Cerebellar cortex (tissue), 1 donor: ENCODE measurements at places on chromosomes 1 and 21.

GRCh38 chr1:200706111-200706814 is 32.4 kb upstream of the CAMSAP2 start:
- peak; percentile 28 for DNase-seq

GRCh38 chr1:91572044-91572443 is 71.4 kb downstream of the CDC7 start:
- no peak for DNase-seq

GRCh38 chr1:183891158-183891856 is 86.4 kb downstream of the RGL1 start:
- DNase-seq, result no peak

DNA sequence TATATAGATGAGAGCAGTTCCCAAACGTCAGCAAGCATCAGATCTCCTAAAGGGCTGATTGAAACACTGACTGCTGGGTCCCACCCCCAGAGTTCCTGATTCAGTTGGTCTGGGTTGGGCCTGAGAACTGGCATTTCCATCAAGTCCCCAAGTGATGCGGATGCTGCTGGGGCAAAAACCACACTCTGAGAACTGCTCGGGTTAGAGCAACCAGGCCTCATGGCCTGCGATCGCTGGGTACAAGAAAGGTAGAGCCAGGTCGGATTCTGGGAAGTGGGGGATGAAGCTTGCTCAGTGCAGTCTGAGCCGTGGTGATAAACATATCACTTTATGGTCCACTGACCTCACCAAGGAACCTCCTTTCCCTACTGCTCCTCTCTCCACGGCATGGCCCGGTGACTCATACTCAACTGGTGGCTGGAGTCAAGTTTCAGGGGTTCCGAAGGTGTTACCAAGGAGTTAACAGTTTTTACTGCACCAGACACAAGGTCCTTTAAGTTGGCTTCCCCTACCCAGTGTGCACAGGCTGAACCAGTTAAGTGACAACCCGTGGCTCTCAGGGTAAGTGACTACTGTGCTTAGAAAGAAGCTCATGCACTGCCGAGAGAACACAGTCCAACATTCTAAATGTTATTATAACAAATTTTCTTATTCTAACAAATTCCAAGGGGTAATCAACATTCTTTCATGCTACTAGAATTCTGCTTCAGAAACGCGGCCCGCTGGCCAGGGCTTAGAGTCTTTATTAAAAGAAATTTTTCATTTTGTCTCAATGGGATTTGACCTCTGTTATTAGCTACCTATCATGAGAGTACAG is 153.5 kb downstream of the TGFBR3 start:
- DNase-seq, result peak; percentile 11

- no peak for DNase-seq
Measured at GRCh38 chr21:43874085-43874805, 9.2 kb downstream of the AGPAT3 start.

DNA sequence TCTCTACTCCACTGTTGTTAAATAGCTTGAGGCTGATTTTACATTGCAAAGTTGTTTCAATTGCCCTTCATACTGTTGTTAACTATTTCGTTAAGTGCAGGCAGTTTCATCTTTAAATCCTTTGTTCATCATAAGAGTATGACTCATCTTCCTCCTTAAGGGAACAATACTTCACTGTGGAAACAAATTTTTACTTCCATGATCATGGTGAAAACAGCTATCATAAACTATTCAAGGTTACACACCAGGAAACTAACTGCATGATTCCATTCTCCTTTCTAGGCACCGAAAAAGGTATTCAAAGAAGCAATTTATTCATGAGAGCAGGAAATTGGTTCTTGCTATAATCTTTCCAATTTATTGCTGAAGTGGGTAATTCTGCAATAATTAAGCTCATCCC is 593.2 kb downstream of the LRRIQ3 start:
- DNase-seq, result no peak

GRCh38 chr1:159869173-159869572 is 6.7 kb upstream of the VSIG8 start:
- no peak for DNase-seq

- no peak for DNase-seq
Measured at GRCh38 chr1:226119169-226119568, 56.7 kb downstream of the H3-3A start.

DNA sequence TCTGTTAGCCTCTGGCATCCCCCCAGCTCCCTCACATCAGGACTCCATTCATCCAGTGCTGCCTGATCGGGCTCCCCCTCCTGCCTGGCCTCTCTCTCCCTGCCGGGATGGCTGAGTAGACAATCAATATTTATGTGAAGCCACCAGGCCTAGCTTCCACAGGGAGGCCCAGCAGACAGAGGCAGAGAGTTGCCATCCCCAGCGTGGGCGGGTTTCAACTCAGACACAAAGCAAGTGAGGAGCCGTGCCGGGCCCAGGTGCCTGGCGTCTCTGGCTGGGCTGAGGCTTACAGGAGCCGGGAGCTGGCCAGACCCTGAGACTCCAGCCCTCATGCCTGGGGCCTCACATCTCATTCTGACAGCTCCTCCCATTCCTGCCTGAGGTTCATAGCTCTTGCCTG is 34.5 kb upstream of the ATP2B4 start:
- peak; percentile 5 for DNase-seq

GRCh38 chr1:205512059-205513045 is 7.9 kb downstream of the CDK18 start:
- no peak for DNase-seq

DNA sequence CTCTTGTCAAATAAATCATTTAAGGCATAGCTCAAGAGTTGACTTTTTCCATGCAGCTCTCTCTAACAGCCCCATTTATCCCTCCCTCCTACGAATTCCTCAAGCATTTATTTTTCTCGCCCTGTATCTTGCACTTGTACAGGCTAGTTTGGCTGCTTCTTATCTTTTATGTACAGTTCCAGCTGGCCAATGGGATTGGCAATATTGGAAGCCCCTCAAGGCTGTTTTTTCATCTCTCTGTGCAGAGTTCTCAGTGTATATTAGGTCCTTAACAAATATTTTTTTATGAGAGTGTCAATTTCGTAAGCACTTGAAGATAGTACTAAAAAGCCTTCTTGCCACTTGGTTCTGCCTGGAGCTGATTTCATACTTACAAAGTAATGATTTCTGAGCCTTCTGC is 356.0 kb downstream of the ST6GALNAC3 start:
- DNase-seq, result no peak

GRCh38 chr1:169260478-169261151 is 107.0 kb downstream of the NME7 start:
- DNase-seq, result no peak

DNA sequence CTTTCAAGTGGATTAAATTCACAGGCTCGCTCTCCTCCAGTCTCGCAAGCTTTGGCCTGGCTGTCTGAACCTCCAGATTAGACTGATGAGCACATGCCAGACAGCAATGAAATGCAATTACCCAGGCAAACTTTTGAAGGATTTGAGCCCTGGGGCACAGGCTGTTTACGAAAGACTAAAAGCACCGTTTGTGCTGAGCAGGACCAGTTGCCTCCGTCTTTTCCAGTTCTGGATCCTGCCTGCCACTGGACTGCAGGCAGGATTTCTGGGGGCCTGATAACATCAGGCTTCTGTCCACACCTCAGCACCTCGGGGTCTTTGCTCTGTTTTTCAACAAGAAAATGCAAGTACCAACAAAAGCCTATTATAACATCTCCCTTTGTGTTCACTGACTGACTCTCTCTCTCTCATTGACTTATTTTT is 145.7 kb downstream of the CLIC6 start:
- DNase-seq, result no peak

DNA sequence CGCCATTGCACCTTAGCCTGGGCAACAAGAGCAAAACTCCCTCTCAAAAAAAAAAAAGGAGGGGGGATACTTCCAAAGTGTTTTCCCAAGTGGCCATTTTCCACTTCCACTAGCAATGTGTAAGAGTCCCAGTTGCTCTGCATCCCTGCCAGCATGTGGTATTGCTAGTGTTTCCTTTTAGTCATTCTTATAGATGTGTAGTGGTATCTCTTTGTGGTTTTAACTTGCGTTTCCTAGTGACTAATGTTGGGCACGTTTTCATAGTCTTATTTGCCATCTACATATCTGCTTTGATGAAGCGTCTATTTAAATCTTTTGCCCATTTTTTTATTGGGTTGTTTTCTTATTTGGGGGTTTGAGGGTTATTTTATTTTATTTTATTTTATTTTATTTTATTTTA is 31.1 kb downstream of the INAVA start:
- no peak for DNase-seq

- DNase-seq, result peak; percentile 27
Measured at GRCh38 chr1:204107892-204108291, 35.0 kb downstream of the SOX13 start.

DNA sequence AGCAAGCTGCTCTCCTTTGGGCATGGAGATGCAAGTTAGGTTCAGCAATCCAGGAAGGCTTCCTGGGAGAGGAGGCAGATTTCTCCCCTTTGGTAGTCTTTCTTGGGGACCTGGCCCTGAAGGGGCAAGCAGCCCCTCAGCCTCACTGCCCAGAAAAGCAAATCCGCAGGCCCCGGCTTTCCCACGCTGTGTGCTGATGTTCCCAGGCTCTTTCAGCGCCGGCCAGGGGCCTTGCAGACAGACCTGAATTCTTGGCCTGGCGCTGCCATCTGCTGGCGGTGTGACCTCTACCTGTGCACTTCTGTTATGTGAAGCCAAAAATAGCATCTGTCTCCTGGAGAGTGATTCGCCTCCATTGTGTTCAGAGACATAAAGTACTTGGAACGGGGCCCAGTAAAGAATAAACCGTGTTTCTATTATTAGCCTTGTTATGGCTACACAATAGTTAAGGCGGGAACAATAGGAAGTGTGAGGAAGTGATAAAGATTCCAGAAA is 64.8 kb downstream of the ALPL start:
- DNase-seq, result peak; percentile 95

GRCh38 chr1:18649693-18650370 is 19.2 kb downstream of the PAX7 start:
- no peak for DNase-seq

DNA sequence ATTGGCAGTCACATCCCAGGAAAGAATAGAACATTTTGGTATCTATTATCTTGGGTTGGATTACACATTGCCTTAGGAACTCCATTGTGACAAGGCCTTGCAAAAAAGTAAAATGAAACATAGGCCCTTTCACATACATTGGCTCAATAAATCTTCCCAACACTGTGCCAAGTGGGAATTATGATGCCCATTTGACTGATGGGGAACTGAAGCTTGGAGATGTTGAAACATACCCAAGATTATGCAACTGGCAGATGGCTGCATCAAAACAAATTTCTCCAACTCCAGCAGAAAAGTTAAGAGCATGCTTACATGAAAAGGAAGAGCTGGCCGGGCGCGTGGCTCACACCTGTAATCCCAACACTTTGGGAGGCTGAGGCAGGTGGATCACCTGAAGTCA is 26.9 kb downstream of the PLEKHO1 start:
- peak; percentile 61 for DNase-seq

GRCh38 chr1:77031106-77031662 is 163.9 kb downstream of the ST6GALNAC5 start:
- DNase-seq, result no peak

DNA sequence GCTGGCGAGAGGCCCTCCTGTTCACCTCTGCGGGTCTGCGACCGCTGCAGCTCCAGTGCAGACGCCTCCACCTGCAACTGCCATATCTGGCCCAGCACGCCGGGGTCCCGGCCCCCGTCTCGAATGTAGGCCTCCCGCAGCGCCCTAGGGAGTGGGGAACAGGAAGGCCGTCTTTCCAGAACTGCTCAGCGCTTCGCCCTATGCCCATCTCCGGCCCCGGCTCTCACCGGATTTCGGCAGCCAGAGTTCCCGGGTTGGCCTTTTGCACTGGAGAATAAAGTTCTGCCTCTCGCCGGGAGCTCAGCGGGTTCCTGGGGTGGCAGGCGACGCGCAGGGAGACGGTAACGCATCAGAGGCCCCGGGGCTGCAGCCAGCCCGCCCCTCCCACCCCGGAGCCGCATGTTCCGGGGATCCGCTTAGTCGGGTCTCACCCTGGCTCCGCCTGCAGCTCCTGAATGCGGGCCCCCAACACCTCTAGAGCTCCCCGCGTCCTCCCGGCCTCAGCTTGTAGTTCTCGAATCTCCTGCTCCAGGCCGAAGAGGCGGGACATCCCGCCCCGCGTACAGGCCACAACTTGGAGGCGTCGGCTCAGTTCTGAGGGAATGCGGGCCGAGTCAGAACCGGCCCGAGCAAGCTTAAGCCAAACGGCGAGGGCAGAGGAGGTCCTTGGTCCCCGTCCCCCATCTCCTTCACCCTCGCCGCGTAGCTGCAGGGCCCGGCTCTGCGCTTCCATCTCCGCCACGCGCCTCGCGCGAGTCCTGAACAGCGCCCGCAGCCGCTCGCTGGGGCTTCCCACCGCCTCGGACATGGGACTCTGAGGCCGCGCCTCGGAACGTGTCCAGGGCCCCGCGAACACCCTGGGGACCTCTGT is 1.1 kb downstream of the CCDC17 start:
- DNase-seq, result no peak

DNA sequence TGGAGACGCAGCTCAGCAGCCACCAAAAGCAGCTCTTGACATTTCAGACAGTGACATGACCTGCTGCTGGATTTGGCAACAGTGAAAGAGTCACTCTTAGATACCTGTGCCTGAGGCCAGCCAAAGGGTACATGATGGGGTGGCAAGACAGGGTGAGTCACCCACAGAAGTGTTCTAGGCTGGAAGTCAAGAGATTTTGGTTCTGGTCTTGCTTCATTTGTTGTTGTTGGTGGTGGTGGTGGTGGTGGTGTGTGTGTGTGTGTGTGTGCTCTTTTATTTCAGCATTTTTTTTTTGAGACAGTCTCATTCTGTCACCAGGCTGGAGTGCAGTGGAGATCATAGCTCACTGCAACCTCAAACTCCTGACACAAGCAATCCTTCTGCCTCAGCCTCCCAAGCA is 25.8 kb downstream of the SHISAL2A start:
- no peak for DNase-seq

DNA sequence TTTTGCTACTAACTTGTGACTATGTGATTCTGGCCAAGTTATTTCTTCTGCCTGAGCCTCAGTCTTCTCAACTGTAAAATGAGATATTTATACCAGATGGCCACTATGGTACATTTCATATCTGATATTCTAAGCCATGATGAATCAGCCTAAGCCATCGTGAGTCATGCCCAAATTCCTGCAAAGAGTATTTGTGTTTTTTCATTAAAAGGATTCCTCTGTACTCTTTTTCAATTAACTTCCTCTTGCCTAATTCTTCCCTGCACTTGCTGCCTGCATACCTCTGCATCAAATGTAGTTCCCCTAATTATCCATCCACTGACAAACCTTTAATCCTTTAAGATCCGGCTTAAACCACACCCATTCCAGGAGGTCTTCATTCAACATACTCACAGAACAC is 575.1 kb upstream of the BEND5 start:
- no peak for DNase-seq

GRCh38 chr1:151809290-151809984 is 4.2 kb upstream of the LINGO4 start:
- DNase-seq, result no peak

GRCh38 chr1:204274446-204274845 is 60.7 kb upstream of the GOLT1A start:
- no peak for DNase-seq

GRCh38 chr1:23167353-23168078 is 1.1 kb downstream of the LUZP1 start:
- peak; percentile 41 for DNase-seq
